Progenitor cell of endocrine pancreas (in vitro differentiated cells): ENCODE measurements at places on chromosomes 11 and 22.

DNA sequence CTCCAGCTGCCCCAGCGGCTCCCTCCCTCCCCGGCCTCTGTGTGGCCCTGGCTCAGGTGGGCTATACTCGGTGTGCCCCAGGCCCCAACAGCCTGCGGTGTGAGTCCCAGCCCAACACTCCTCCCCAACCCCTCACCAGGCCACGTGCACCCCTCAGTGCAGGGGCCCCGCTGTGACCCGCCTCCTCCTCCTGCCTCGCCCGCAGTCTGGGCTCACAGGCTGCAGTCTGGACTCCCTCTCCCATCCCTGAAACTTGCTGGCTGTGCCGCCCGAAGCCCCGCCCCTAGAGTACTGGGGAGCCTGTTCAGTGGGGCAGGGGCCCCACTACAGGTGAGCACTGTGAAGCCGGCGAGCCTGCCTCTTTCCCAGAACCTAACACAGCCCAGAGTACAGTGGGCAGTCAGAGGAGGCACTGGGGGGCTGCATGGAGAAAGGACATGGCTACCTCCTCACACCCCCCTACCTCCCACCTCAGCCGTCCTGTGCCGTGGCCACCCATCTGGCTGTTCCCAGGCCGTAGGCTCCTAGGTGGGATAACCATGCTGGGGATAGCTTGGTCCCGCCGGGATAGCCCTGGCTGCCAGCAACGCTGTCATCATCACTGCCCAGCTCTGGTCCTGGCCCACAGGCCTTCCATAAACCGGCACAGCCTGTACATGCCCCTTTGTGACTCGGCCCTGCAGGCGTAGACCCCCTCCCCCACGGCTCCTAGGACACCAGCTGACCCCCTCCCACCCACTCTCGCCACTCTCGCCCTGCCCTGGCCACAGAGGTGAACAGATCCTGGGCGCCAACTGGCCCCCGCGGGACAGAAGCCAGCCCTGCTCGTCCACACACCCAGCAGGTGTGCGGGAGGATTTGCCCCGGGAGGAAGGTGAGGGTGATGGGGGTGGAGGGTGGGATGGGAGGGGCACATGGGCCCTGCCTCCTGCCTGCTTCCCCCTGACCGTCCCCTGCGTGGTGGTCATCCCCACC lies 29.7 kb downstream of the CELSR1 start:
- DNase-seq: no peak

DNA sequence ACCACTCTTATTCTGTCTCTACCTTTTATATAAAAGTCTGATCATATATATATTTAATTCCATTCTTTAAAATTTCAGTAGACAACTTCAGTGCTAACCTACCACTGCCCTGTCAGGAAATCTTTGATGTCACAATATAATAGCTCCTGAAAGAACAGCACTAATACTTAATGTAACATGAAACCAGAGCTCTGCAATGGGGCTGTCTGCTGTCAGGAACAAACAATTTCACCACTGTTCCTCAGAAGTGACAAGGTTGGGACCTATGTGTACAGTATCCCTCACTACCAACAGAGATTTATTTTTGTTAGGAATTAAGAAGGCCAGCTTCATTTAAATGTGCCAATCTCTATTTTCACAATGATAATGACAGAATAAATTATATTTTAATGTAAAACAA lies 165.5 kb upstream of the C11orf58 start:
- DNase-seq: no peak

DNA sequence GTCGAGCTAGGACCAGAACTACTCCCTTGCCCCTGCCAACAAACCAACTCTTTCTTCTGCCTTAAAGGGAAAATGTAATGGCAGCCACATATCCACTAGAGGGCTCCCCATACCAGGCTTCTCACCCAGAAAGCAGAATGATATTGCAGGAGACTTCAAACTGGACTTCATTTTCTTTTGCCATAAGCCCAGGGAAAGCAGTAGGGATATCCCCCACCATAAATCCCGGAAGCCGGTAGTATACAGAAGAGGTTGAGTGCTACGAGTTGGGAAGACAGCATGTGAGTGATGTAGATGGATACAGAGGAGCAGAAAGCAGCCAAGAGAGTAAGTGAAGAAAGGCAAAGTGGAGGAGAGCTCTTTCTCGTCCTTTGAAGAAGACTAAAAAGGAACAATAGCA lies 12.1 kb downstream of the PLAAT5 start:
- DNase-seq: peak; percentile 31

GRCh38 chr11:36411202-36411640 lies 98.9 kb downstream of the TRAF6 start:
- no peak for DNase-seq

- no peak for DNase-seq
These were observed 157.0 kb upstream of the NECTIN1 start for GRCh38 chr11:119885861-119886567.

DNA sequence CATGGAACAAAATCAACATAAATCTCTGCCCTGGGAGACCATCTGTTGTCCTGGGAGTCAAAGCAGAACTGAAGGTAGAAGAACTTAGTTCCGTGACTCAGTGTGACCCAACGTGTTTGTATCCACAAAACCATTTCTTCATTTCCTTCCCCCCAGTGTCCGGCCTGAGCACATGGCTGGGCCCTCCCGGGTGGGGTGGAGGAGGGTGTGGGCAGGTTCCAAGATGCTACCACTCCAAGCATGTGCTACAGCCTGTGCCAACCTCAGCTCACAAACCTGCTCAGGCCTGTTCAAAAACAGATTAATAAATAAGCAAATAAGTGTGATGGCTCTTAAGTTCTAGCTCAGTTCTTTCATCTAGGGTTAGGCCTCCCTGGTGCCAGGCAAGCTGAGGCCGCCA lies 55.3 kb downstream of the SHANK2 start:
- DNase-seq: no peak

DNA sequence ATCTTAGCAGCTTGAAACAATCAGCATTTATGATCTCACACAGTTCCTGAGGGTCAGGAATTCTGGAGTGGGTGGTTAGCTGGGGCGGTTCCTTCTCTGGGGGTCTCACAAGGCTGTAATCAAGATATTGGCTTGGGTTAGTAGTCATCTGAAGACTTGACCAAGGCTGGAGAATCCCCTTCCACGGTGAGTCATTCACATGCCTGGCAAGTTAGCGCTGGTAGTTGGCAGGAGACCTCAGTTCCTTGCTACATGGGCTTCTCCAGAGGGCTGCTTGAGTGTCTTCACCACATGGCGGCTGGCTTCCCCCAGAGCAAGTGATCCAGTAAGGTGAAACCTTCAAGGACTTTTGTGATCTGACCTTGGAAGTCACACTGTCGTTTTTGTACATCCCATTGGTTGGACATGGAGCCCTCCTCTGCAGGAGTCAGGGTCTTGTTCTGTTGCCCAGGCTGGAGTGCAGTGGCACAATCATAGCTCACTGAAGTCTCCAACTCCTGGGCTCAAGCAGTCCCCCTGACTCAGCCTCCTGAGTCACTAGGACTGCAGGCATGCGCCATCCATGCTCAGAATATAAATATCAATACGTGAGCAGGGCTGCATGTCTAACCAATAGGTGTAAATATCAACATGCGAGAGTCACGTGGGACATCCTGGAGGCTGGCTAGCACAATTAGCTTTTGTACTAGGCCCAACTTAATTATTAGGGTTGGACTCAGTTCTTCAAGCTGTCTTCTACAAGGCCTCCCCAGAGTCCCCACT lies 7.2 kb upstream of the NIPSNAP1 start:
- no peak for DNase-seq

DNA sequence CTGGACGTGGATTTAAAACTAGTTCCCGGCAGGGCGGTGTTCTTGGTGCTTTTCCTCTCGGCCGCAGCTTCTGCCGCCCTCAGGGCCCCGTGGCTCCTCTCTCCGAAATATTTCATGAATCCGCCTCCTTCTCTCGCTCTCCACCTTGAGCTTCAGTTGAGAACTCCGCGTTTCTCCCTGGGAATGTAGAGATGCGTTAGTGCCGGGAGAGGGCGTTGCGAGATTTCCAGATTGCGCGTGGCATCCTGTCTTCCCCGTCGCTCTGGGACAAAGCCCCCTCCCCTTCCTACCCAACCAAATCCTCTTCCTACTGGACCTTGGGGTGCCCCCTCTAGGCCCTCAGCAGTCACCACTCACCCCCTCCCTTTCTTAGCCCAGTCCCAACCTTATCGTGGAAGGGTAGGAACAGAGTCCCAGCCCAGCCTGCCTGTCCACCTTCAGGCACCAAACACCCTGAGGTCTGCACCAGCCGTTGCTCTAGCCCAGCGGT lies 15.5 kb upstream of the RAC2 start:
- DNase-seq: no peak

GRCh38 chr11:77090373-77091111 lies 12.1 kb upstream of the OMP start:
- no peak for DNase-seq

DNA sequence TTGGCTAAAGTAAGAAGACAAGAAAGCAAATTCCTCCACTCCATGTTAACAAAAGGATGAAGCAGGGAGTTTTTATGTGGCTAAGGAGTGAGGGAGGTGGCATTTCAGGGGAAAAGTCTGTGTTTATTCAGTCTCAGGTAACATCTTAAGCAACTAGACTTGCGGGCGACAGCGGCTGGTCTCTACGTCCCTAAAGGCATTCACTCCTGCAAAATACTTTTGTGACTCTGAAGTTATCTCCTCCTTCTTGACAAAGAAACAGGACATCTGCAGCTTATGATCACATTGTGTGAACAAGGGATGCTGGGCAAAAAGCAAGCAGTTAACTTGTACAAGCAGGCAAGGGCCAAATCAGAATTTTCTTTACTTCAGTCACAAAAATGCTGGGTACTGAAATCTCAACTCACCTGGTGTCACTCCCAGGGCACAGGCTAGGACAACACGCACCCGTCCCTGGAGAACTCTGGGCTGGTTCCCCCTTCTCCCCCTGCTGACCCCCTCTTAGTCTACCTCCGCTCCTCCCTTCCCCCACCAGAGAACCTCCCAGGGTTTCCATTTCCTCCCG lies 38.3 kb downstream of the IGLL5 start:
- DNase-seq: no peak

DNA sequence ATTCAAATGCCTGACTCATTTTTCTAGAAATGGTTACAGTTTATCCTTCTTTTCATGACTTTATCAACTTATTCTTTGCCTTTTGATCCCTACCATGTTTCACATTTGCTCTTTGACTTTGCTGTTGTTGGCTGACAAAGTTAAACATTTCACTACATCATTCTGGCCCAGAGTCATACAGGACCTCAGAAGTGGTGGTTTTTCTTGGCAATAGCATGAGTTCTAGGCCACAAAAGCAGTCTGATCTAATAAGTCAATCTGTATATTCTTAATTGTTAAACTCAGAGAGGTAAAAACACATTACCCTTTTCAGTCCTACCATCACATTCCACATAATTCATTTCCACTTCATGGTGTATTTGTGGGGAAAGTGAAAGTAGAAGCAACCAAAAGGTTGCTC lies 763.2 kb upstream of the TENM4 start:
- no peak for DNase-seq

GRCh38 chr11:558503-558902 lies 2.0 kb downstream of the LMNTD2 start:
- no peak for DNase-seq

GRCh38 chr11:131998020-131998419 lies 627.6 kb downstream of the NTM start:
- no peak for DNase-seq

DNA sequence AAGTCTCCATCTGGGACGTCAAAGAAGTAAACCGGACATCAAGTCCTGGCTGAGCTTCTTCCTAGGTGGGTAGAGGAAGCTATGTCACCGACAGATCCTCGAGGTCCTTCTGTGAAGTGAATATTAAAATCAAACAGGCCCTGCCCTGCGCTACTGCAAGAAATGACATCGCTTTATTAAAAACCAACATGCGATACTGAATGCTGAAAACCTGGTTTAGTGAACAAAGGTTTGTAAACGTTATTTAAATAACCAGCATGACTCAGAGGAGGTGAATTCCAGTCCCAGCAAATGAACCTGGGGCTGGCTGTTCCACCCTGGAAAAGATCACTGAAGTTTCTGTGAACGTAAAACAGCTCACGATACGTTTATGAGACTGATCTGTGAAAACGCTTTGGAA lies 645 bp downstream of the RTCB start:
- no peak for DNase-seq

- no peak for DNase-seq
These were observed 904 bp upstream of the ANGPTL5 start for GRCh38 chr11:101917226-101917625.

GRCh38 chr11:114090225-114090910 lies 30.9 kb downstream of the ZBTB16 start:
- no peak for DNase-seq

- DNase-seq: no peak
These were observed 31.2 kb downstream of the ALG9 start for GRCh38 chr11:111840143-111840542.

- no peak for DNase-seq
These were observed 373.0 kb downstream of the CTTN start for GRCh38 chr11:70771099-70771885.

- peak; percentile 74 for DNase-seq
These were observed at the start of gene ZNF202 for GRCh38 chr11:123741159-123742030. TSS of gene ZNF202 (minus strand) at chr11:123741660. CDS start at chr11:123730888, 10,772 bp downstream.

DNA sequence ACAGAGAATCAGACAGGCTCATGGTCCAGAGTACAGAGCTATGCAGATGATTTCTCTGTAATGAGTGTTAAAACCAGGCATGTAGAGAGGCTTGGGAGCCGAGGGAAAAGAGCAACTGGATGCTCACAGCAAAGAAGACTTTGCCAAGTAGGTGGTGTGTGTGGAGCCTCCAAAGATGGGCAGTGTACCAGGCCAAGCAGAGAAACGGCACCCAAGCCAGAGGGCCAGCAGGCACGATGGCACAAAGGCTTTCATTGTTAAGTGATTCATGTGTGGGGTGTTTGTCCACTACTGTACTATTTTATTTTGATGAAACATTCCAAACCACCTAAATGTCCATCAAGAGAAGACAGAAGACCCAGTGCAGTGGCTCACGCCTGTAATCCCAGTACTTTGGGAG lies 11.1 kb downstream of the RANGAP1 start:
- DNase-seq: no peak

DNA sequence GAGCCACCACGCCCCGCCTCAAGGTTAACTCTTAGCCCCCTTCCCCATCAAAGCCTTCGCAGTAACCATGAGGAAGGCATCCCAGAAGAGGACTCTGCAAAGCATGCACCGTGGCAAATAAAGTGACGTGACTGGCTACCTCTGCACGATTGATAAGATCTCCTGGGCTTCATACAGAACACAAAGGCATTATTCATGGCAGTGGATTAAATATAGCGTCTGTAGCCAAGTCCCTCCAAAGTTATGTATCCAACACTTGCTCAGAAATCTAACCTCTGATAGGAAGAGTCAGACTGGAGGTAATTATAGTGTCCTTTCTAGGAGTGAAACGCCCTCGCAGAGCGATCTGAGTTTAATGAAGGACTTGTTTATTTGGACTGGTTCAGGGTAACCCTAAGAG lies 22.4 kb downstream of the CPT1A start:
- no peak for DNase-seq

GRCh38 chr11:108871152-108871551 lies 206.3 kb downstream of the DDX10 start:
- DNase-seq: no peak
